IPS-NIHi11 (cell line): ENCODE measurements at places on chromosomes 12 and 14.

- DNase-seq = no peak
Measured at GRCh38 chr14:63478437-63478852, 64.7 kb downstream of the PPP2R5E start.

DNA sequence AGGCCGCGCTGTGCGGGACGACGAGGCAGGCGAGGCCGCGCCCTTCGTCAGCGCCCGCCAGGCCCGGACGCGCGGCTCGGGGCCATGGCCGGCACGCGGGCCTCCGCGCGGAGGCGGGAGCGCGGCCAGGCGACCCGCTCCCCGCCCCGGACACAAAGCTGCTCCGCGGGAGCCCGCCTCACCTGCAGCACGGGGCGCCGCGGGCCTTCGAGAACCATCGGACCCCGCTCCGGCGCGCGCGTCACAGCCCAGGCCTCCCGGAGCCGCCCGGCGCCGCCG is 342 bp downstream of the DICER1 start:
- DNase-seq = peak; percentile 76

GRCh38 chr12:46985816-46986215 is 93.6 kb upstream of the PCED1B start:
- DNase-seq = no peak

- no peak for DNase-seq
Measured at GRCh38 chr14:53231171-53231570, 78.0 kb upstream of the DDHD1 start.

GRCh38 chr12:69726922-69727321 is 11.7 kb upstream of the RAB3IP start:
- no peak for DNase-seq
